Inflammatory macrophage (primary cell): ENCODE measurements at places on chromosomes 5 and 9.

DNA sequence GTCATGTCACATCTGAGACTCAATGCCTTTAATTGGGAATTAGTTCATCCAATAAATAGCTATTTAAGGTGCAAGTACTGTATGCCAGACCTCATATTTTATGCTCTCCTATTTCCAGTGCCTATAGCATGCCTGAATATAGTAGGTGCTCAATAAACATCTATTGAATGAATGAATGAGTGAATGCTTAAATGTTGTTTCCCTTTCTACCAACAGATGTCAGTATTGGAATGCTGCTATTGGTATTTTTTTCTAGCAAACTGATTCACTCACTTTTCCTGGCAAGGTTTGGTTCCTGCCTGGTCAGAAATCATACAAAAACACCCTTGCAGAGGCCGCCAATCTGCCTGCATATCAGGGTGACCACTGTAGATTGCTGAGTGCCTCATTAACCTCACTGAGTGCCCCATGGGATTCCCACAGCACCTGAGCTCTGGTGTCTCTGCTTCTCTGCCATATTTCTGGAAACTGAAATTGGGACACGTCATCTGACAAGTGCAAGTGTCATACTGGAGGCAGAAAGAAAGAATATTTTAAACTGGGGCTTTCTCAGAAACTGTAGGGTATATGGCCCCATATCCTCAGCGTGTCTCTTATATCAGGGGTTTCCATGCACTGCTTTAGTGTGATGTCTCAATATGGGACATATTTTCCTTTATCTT lies 359.7 kb downstream of the TRIM32 start:
- no peak for DNase-seq

- DNase-seq, result no peak
Observed at GRCh38 chr9:130015353-130016019, 27.5 kb downstream of the FNBP1 start.

DNA sequence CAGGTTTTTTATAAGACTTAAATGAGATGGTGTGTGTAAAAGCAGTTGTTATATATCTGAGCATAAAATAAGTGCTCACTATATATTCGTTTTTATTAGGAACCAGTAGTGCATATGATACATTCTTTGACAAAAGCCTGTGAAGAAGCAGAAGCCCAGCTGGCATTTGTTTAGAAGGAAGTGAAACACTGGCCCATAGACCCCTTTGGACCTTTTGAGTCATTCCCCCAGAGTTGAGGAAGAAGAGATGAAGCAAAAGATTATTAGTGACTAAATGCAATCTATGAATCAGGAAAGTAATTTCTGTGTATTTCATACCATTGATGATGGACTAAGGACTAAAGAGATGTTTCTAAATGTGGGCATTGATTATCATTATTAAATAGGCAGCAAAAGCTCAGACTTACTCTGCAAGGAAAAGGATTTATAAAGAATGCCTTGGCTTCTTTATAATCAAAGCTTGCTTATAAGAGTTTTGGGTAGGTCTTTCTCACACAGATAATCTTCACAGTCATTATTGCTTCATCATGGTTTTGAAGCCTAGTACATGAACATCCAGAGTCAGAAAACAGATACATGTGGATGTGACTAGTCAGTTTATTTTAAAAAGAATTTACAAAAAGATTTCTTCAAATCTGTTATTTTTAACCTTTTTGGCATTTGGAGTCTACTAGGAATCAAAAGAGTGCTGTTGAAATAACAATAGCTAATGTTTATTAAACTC lies 16.9 kb upstream of the FER start:
- peak; percentile 71 for DNase-seq

DNA sequence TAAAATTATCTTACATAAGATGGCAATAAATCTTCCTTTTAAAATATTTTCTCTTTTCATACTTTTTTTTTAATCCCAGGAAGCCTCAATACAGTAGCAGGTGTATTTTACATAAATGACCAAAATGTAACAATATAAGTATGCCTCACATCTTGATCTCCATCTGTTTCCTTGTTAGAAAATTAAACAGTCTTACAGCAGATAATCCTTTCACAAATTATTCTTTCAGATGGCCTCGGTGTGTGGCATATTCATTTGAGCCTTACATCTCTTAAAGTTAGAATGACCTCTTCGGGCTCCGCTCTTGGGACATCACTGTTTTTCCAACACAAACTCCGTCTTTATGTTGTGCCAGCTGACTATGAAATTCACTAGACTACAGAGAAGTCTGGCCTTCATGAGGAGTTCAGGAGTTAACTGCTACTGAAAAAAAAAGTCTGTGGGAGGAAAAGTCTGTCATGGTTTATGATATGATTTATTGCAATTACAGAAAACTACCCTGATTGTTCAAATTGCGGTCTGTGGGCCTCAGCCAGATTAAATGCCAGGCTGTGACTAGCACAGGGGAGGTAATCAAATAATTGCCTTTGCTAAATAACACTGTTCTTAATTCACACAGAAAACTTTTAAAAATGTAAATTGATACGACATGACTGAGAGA lies 292.9 kb upstream of the PUM3 start:
- DNase-seq, result no peak

GRCh38 chr9:5767968-5768932 lies 64.7 kb downstream of the ERMP1 start:
- DNase-seq, result no peak

DNA sequence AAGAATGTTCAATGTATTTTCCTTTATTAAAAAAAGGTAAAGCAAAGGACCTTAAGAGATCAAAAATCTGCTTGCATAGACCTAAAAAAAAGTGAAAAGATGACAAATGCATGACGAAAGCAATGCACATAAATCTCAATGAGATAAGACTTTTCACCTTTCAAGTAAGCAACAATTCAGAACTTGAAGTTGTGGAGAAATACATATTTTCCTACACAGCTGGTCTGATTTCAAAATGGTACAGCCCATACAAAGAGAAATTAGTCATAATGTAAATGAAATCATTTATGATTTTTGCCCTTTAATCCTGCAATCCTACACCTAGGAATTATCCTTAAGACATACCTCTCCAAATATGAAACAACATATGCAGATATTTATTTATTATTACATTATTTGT lies 568.0 kb downstream of the ANXA1 start:
- DNase-seq, result no peak

- DNase-seq, result no peak
Observed at GRCh38 chr5:163893281-163893680, 387.9 kb downstream of the MAT2B start.

DNA sequence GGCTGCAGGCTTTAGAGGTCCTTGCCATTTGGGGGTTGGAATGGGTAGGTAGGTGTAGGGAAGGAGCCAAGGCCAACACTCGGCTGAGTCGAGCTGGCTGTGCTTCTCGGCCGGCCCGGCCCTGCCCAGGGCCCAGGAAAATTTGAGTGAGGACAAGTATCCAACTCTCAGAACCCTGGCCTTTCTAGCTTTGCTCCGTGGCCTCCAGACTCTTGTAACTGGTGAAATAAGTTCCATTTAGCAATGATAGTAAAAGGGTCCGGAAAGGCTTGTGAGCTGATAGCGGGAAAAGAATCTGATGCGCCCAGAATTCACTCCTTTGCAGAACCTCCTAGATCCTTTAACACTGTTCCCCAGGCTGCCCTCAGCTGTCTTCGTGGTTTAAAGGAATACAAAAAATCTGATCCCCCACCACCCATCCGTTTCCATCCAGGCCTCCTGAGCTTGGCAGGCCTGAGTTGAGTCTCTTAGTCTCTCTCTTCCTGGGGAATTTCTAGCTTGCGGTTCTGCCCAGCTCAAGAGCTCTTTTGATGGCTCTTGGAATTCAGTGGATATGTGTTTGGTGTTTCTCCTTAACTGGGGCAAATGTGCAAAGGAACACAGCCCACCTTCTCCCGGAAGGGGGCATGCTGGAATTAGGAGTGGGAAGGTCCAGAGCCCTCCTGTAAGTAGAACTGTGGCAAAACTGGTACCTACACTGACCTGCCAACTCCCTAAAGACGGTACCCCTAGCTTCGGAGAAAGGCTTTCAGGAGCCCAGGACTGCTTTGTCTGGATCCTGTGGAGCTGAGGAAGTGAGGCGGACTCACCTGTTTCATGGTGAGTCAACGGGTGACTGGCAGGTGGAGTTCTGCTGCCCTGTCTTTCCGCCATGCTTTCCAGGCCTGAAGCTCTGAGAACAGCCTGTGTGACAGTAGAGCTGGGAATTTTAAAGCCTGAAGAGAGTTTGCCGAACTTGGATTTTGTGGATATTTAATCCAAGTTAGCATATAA lies 1.7 kb downstream of the DMRT3 start:
- no peak for DNase-seq

DNA sequence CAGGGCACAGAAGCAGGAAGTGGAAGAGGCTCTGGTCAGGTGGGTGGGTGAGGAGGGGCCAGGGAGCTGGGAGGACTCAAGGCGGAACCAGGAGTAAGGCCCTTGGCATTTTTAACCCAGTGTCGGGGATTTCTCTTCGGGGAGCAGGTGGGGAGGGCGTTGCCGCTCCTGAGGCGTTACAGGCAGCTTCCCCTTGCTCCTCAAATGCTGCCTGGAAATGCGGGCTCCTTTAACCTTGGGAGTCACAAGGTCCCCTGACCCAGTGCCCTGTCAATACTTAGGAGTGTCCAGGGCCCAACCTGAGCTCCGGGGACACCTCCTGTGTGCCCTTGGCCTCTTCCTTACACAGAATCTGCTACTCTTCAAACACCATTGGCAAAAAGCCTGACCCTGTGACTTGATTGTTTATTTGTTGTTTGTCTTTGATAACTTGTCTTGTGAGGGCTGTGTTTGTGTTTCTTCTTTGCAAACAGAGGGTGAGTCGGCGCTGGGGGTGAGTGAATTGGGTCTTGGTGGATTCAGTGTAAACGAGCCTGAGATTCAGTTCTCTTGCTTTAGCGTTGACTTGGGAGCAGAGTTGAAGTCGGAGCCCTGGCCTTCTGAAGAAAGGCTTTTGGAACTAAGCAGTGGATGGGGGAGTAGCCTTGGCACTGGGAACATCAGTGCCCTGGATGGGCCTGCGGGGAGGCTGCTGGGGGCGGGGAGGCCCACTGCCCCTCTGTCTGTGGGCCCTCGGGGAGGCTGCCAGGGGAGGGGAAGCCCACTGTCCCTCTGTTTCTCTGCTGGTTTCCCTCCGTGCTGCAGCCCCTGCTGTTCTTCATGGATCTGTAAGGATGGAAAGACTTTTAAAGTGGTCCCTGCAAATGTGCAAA lies 300.7 kb upstream of the IRX4 start:
- DNase-seq, result no peak

DNA sequence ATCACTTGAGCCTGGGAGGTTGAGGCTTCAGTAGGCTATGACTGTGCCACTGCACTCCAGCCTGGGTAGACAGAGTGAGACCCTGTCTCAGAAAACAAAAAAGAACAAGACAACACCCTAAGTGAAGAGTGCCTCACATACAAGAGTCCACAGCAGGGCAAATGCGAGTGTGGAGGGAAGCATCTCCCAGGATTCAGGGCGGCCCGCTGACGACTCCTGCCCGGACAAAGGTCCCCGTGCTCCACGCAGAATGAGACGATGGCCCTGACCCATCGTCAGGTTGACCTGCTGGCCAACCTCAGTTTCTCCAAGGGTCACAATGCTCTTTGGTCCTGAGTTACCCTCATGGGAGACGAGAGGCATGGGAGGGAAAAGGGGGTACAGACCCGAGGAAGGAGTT lies 18.3 kb downstream of the MRNIP start:
- no peak for DNase-seq

DNA sequence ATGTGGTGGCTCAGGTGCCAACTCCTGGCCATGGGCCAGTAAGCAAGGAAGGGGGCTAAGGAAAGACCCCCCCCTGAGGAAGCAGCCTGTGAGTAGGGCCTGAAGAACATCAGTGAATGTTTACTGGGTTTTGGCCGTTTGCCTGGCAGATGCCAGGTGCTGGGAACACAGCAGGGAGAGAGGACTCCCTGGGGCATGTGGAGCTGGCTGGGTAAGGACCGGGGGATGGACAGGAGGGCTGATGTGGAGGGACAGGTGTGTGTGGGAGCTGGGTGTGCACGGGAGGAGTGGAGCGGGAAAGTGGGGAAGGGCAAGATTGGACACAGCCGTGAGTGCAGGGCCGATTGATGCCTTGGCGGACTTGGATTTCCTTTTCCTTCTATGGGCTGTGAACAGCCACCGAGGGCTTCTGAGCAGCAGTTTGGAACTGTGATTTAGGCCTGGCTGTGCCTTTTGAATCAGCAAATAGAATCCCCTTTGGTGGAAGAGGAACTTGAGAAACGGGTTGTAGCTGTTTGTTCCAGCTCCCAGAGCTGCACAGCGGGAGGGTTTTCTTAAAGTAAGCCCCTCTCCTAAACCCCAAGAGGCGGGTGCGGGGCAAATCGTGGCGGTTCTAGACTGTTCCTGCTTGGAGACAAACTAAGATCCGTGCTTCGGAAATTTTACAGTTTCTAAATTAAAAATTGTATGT lies 3.1 kb downstream of the HMCN2 start:
- peak; percentile 67 for DNase-seq

DNA sequence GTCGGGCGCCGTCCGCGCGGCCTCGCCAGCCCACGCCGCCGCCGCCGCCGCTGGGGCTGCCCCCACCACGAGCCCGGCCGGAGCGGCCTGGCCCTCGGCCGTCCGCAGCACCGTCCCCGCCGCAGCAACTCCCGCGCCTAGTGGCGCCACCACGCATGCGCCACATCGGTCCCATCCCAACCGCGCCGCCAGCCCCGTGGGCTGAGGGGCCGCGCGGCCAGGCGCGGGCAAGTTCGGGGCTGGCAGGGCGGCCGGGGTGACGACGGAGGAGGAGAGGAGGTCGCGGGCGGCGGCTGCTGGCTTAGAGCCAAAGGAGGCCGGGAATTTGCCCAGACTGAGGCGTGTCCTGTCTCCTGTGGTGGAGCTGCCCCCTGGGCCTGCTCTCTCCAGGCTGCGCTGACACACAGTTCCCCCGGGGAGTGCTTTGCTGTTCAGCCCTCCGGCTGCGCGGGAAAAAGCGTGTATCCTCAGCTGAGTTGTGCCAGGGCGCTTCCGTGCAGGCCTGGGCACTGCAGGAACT lies at the start of gene TUSC1:
Gene TUSC1 (minus strand): TSS at position 298 of the 520 bp plus-strand sequence. CDS start 132 bp downstream, at position 166.
- peak; percentile 63 for DNase-seq

DNA sequence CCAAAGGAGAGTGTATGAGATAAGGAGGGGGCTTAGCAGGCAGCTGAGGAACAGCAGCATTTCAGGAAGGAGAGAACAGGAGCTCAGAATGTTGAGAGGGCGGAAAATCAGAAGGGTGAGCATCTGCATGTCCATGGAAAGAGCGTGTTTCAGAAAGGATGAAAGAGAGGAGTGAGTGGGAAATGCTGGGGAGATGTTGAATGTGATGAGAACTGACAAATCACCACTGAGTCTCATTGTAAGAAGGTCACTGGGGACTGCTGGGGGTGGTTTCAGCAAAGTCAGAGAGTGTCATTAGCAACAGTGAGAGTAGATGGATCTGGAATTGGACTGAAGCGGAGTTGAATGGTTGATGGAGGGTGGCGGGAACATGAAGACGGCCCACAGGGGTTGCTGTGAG lies 65.8 kb downstream of the ANKRD33B start:
- DNase-seq, result no peak

- DNase-seq, result no peak
Observed at GRCh38 chr5:138454121-138454520, 11.2 kb upstream of the EGR1 start.

GRCh38 chr9:89458768-89459496 lies 39.0 kb downstream of the SEMA4D start:
- no peak for DNase-seq

GRCh38 chr5:96337048-96337781 lies 95.8 kb downstream of the PCSK1 start:
- DNase-seq, result peak; percentile 28

- no peak for DNase-seq
Observed at GRCh38 chr5:132458651-132459030, 31.9 kb downstream of the IRF1 start.
